Non-pigmented ciliary epithelial cell (primary cell): ENCODE measurements at places on chromosomes 13 and 19.

DNA sequence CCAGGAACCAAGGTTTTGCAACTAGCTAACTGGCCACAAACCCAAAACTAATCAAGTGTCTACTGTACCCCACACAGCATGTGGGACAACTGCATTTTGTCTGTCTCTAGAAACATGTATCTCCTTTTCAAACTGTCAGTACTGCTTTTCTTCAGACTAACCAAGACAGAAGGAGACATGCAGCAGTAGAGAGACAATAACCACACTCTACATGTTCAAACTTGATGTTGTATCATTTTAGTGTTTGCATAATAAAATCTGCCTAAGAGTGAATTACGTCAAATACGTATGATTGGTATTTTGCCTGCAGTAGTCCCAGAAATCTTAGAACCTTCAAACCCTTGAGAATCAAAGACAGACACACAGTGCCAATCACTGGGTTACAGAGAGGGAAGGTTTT is 22.0 kb upstream of the FREM2 start:
- no peak for DNase-seq

- no peak for DNase-seq
These were observed 4.6 kb downstream of the FBXO17 start for GRCh38 chr19:38970664-38971532.

- DNase-seq, result no peak
These were observed 10.1 kb downstream of the FOXO1 start for GRCh38 chr13:40656358-40656757.

DNA sequence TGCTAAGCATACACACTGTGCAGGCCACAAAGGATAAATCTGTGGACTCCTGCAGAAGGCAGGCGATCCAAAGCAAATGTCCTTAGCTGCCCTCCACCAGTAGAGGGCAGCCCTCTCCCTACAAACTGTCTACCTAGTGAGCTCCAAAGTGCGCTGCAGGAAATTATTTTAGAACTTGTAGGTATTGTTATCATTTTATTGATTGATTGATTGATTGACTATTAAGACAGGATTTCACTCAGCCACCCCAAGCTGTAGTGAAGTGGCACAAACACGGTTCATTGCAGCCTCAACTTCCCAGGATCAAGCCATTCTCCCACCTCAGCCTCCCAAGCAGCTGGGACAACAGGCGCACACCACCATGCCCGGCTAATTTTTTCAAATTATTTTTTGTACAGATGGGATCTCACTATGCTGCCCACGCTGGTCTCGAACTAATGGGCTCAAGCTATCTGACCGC is 37.3 kb downstream of the RNF6 start:
- peak; percentile 41 for DNase-seq

- DNase-seq, result no peak
These were observed 8.3 kb downstream of the IGLON5 start for GRCh38 chr19:51319649-51320279.

GRCh38 chr13:48333976-48334375 is 30.4 kb downstream of the RB1 start:
- DNase-seq, result no peak

DNA sequence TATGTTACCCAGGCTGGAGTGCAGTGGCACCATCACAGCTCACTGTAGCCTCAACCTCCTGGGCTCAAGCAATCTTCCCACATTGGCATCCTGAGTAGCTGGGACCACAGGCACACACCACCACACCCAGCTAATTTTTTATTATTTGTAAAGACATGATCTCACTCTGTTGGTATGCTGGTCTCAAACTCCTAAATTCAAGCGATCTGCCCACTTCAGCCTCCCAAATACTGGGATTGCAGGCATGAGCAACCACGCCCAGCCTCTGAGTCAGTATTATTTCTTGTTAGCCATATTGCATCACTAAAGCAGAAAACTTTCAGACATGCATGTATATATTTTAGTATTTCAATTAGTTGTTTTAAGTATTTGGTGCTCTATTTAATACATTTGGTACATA is 376.4 kb downstream of the GPC6 start:
- DNase-seq, result peak; percentile 42

DNA sequence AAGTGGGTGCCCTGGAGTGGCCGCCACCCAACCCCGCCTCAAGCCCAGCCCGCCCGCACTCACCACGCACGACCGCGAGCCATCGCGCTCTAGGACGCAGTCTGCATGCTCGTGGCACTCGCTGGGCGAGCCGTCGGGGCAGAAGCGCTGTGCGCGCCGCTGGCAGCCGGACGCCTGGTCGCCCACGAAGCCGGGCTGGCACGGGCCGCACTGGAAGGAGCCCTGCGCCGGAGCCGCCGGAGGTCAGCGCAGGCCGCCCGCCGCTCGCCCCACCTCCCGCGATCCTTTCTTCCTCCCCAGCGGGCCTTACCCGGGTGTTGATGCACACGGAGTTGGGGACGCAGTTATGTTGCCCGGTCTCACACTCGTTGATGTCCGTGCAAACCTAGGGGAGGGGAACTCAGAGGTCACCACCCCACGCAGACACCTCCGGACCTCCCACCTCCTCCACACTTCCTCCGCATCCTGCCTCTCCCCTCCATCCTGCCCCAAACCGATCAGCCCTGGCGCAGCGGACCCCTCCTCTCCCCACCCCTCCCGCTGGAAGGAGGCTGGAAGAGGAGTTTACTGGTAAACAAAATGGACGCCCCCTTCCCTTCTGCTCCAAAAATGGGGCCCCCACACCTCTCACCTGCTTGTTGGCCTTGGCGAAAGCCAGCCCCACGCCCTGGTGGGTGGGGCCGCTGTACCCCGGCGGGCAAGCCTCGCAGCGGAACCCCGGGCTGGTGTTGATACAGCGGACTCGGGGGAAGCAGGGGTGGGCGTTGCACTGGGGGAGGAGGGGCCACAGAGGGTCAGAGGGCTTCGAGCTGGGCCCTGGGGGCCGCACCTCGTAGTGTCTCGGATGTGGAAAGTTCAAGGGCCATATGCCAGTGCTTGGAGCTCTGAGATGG is 2.3 kb downstream of the COMP start:
- no peak for DNase-seq

DNA sequence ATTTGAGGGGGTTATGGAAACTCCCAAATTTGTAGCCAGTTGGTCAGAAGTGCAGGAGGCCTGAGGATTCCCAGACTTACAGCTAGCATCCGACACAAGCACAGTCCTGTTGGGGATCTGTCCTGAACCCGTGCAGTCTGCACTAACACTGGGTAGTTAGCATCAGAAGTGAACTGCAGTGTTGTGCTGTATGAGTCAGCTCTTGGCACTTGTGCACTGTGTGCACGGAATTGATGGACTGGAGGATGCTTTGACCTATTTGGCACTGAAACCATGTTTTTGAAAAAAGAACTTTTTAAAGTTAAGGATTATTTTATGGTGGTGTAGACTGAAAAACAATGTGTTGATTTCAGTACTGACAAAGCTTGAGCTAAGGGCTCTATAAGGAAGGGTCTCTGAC is 279.0 kb downstream of the NHLRC3 start:
- no peak for DNase-seq

DNA sequence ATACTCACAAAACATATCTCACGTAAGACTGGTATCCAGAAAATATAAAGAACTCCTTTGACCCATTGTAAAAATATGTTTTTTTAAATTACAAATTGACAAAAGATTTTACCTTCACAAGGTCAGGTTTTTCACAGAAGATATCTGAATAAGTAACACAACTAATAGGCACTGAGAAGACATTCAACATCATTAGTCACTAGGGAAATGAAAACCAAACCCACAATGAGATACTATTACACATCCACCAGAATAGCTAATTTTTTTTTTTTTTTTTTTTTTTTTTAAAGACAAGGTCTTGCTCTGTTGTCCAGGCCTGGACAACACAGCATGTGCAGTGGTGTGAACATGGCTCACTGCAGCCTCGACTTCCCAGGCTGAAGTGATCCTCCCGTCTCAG is 157.5 kb downstream of the MIPEP start:
- no peak for DNase-seq

GRCh38 chr13:31878495-31878894 is 139.2 kb downstream of the RXFP2 start:
- DNase-seq, result no peak
